ENCODE measurements at places on chromosomes 6 and 20. TPM values are rescaled to one million over a fixed set of nuclear protein-coding genes. Genes with fewer than 3 reads are reported as not detected.

Gene DSTN
- 615 TPM for total RNA-seq

Gene OR12D3
- not detected for total RNA-seq

Gene ZKSCAN4
- 3.8 TPM for total RNA-seq

Gene ELOVL2
- not detected for total RNA-seq

Gene TNF
- 0.12 TPM for total RNA-seq

Gene CDH26
- 0.26 TPM for total RNA-seq

Gene FAM83C
- not detected for total RNA-seq
